ENCODE measurements at places on chromosomes 7 and 10. TPM values are rescaled to one million over a fixed set of nuclear protein-coding genes. Genes with fewer than 3 reads are reported as not detected.
A peak's percentile ranks its signal among the peaks of the same experiment; 100 is the strongest.

DNA sequence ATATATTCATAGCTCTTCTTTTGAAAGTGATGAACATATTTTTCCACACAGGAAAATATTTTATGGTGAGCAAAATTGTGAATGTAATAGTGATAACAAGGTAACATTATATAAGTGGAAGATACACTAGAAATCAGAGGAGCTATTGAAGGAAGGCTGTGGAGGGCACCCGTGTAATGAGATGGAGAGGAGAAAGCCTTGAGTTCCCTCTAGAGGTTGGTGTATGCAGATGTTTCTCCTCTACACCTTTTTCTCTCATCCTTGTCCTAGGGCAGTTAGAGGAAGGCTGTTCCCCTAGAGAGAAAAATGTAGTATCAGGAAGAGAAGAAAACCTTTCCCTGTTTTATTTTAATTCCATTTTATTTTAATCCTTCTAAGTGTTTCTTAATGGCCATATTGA is 54.6 kb upstream of the NRG3 start:
- no peak for DNase-seq

DNA sequence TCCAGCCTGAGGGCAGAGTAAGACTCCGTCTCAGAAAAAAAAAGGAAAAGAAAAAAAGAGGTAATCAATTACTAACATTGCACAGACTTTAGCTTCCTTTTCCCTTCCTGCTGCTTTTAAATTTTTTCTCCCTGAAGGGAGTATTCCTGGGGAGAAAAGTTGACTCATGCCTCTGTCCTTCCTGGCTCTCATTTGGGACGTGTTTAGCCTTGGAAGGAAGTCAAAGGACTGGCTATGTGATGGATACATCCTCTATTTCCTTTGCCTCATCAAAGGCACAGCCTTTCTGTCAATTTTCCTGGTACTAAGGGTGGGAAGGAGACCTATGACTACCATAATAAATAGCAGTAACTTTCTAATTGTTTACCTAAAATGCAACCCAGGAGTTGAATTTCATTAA is 77.6 kb downstream of the ITGA8 start:
- DNase-seq = no peak

DNA sequence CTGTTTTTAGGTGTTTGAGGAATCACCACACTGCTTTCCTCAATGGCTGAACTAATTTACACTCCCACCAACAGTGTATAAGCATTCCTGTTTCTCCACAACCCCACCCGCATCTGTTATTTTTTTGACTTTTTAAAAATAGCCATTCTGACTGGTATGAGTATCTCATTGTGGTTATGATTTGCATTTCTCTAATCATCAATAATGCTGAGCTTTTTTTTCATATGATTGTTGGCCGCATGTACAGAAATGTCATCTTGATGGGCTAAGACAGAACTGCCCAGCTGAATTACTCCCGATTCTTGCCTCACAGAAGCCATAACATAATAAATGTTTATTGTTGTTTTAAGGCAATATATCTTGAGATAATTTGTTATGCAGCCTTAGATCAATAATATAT is 93.1 kb upstream of the DKK1 start:
- no peak for DNase-seq

- DNase-seq = no peak
Observed at GRCh38 chr10:77496941-77497420, 140.6 kb downstream of the KCNMA1 start.

DNA sequence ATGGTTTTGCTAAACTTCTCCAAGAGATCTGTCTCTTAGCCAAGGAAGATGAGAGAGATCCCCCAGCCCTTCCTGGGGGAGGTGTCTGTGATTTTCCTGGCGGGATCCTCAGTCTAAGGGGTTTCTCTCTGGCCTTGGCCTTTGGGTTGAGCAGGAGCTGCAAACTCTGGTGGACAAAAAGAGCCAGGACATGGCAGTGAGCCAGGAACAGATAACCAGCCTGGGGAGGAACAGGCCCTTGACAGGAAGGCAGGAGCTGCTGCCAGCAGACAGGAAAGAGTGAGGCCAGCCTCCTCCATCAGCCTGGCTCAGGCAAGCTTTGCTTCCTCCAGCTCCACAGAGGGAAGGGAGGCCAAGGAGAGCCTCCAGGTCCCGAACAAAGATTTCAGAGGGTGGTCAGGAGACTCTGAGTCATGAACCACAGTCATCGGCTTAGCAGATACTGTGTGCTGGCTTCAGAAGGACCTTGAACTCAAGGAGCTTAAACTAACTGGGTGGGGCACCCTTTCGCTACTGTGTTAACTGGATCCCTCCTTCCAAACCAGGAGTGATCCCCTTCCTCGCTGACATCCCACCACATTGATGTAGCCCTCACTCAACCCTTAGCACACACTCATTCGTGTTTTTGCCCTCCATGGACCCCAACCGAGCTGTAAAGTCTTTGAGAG is 34.7 kb downstream of the DDIT4 start:
- no peak for DNase-seq

DNA sequence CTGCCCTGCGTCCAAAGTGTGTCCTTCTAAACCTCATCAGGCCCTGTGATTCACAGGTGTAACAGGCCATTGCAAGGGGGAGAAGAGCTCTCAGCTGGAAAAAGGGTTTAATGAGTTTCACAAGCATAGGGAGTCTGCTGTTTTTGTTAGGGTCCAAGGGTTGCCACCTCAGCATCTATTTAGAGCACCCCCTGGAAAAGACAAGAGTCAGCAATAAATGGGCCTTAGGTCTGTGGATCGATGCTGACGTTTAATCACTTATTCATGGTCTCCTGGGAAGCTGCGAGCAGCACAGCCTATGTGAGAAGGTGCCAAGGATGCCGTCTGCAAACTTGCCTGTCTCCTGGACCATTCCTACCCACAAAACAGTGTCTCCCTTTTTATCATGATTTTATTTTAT is 78.4 kb upstream of the BAIAP2L1 start:
- no peak for DNase-seq

DNA sequence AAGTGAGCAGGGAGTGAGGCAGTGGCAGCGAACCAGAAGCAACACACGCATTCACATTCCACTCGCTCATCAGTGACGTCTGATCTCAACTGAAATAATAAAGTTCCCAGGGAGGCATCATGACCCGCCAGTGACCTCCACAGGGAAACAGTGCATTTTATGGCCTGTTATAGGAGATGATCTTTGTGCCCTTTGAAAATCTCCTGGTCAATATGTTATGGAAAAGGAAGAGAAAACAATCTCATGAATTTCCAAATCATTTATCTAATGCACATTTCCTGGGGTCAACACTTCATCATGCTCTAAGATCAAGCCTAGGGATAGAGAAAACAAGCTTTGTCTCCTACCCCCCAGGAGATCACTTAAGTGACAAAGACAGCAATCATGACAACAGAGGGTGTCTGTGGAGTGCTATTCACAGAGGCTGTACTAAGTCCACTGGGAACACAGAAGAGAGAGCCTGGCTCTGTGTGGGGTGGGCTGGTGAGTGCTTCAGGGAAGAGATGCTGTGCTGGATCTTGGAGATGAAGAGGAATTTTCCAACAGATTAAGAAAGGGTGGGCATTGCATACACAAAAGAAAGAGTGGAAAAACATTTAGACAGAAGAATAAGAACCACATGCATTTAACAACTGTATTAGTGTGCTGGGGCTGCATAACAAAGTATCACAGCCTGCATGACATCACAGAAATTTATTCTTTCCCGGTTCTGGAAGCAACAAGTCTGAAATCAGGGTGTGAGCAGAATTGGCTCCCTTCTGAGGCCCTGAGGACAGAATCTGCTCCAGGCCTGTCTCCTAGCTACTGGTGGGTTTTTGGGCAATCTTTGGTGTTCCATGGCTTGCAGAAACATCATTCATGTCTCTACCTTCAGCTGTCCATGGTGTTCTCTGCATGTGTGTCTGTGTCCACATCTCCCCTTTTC is 613.9 kb upstream of the IGFBP3 start:
- DNase-seq = no peak

DNA sequence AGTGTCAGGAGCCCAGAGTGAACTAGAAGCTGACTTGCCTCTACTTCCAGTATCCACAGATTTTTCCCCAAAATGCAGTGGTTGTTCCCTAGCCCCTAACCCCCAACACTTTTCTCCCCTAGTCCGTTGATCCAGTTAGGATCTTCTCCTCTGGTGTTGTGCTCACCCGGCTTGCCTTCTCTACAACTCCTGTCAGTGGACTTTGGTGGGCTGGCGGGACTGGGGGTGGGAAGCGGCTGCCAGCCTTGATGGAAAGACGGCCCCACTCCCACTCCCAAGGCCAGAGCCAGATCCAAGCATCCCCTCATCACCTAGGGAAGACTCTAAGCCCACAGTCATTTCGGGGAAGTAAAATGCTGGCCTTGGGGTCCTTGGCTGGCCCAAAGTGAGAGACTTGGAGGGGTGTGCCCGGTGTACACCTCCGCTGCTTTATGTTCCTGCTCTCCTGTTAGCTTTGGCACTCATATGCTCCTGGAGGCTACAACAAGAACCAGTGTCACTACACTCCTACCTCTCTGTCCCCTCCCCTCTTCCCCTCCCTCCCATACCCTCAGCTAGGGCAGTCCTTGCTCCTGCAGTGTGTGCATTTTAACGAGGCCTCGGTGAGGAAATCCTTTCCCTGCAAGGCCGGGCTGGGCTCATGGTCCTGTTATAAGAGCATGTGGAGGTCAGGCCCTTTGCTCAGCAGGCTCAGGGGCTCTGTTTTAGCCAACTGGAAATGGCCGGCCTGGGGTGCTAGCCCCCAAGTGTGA is 930 bp upstream of the HOXA10 start:
- DNase-seq = no peak

DNA sequence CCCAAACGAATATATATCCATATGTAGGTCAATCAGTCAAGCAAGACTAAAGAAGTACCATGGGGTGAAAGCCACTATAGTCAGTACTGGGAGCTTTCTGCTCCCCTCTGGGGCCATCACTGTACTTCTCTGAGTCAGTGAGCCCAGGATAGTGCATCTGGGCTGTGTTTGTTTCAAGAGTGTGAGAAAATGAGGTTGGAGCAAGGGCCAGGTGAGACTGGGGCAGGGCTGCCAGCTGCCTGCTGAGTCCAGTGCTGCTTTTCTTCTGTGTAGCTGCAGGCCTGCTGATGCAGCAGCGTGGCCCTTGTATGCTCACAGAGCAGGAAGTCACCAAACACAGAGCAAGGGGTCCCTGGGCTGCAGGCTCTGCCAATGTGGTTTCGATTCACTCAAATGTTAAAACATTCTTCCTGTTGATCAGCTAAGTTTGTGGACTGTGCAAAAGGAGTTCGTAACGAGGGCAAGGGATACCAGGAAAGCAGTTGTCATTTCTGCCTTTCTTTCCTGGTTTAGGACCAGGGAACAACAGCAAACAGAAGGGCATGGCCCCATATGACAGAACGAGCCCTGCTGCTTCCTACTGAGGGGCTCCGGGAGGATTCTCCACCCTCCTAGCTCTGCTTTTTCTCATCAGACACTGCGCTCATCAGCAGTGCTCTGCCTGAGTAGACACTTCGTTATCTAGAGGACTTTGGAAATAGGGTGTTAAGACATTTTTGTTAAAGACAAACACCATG is 65.4 kb upstream of the TNS3 start:
- DNase-seq = peak; percentile 59

DNA sequence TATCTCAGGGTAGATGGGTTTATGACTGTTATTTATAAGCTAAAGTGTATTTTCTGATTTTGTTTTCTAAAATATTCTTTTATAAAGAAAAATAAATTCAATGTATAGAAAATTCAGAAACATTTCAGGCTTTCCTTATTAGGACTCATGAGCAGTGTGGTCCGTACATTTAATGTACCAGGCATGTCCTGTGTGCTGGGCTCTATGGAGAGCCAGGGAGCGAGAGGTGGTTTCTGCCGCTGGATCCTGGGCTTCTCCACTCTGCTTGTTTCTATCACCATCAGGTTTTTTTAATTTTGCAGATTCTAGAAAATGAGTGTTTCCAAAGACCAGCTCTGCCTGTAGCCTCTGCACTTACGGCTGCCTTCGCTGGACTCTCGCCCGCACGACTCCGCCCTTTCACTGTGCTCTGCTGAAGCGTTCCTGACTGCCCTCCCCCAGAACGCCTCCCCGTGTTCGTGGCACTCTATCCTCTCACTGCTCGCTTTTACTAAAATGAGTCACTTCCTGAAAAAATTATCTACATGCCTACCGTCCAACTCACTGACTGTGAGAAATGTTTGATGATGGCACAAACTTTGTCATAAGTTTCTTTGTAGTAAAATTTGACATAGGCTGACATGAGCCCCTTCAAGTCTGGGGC is 188.5 kb downstream of the ZMYND11 start:
- peak; percentile 68 for DNase-seq

GRCh38 chr10:84844461-84844860 is 516.1 kb downstream of the CCSER2 start:
- DNase-seq = no peak

DNA sequence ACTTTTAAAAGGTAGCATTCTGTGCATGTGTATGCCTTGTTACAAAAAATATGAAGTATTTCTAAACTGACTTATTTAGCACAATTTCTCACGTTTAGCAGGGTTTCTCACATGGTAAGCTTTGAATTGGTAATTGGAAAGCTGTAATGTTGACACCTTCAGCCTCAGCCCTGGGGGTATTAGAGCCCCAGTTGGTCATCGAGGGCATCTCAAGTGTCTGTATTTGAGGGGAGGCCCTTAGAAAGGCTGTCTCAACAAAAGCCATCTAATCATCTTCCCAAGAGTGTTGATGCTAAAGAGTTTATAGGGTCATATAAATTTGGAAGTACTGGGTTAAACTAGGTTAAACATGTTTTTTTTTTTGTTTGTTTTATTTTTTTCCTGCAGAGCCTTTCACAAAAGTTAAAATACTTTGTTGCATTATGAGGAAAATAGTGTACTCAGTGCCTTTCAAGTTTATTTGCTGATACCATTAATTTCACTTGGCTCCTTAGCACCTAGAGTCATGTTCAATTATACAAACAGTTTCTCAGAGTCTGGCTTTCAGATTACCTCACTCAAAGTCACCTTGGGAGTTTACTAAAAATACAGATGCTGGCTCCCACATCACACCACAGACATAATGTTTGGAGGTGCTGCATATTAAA is 134.0 kb downstream of the CD36 start:
- no peak for DNase-seq

GRCh38 chr10:28853195-28853594 is 175.9 kb downstream of the BAMBI start:
- no peak for DNase-seq

GRCh38 chr10:90412582-90412981 is 445.3 kb downstream of the HTR7 start:
- DNase-seq = no peak

GRCh38 chr7:148397056-148397455 is 193.5 kb upstream of the C7orf33 start:
- no peak for DNase-seq

GRCh38 chr10:47222461-47222860 is 77.5 kb upstream of the GDF10 start:
- no peak for DNase-seq

GARIN1A gene
- polyA plus RNA-seq = 0.70 TPM

TMEM178B gene
- 0.28 TPM for polyA plus RNA-seq

COL26A1 gene
- not detected for polyA plus RNA-seq

UPK3BL2 gene
- polyA plus RNA-seq = 143 TPM

TMEM213 gene
- not detected for polyA plus RNA-seq

SSC4D gene
- polyA plus RNA-seq = not detected

CLCN1 gene
- polyA plus RNA-seq = not detected

DCLRE1A gene
- polyA plus RNA-seq = 1.4 TPM

DNAJC1 gene
- polyA plus RNA-seq = 10.2 TPM

DYDC1 gene
- polyA plus RNA-seq = not detected

MUC3A gene
- not detected for polyA plus RNA-seq
